Kidney (tissue), 22 donors: ENCODE measurements at places on chromosomes 6 and 20. TPM values are rescaled to one million over a fixed set of nuclear protein-coding genes. Genes with fewer than 3 reads are reported as not detected.
A peak's percentile ranks its signal among the peaks of the same experiment; 100 is the strongest.

DNA sequence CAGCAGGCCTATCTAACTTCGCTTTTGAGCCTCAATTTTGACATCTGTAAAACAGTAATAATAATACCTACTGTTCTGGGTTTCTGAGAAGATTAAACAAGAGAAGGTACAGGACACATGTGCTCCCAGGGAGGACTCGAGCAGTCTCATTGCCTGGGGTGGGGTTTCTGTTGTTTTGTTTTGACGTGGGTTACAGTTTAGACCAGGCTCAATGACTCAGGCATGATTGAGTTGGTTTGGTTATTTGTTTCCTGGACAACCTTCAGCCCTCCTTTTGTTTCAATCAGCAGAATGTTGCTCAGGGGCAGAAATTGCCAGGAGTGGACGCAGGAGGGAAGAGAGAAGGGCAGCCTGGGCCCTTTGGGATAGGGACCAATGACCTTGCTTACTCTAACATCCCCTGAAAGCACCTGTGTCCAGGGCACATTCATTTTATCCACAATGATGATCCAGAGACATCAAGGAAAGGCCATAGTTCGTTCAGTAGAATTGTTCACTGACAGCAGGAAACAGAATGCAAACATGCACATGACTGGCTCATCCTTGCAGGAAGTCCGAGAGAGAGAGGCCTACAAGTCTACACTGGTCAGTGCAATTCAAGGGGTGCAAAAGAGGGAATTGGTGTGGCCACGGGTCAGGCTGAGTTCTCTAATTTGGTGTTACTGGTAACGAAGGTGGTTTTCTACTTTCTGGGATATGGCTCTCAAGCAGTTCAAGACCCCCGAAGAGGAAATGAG is 74.5 kb upstream of the MRPS10 start:
- DNase-seq = no peak

KIAA0408 gene
- 0.47 TPM for polyA plus RNA-seq

- DNase-seq = peak; percentile 84
Measured at GRCh38 chr6:110329714-110330436, 28.3 kb downstream of the METTL24 start.

DNA sequence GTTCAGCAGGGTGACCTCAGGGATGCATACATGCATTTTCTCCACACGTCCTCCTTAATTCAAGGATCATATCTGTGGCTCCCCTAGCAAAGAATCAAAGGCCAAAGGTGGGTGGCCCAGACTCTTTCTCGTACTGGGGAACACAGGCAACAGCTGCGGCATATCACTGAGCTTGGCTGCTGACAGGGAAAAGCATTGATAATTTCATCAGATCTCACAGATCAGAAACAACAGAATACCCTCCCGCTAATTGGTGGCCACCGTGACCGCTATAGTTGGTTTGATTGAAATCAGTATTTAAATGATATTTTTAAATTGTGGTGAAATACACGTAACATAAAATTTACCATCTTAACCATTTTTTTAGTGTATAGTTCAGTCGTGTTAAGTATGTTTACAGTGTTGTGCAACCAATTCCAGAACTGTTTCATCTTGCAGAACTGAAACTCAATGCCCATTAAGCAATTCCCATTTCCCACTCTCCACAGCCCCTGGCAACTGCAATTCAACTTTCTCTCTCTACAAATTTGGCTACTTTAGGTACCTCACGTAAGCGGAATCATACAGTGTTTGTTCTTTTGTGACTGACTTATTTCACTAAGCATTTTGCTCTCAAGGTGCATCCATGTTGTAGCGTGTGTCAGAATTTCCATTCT is 74.7 kb upstream of the TMEM170B start:
- DNase-seq = no peak

GRCh38 chr6:5772408-5773120 is 234.2 kb downstream of the NRN1 start:
- no peak for DNase-seq

DUSP15 gene
- polyA plus RNA-seq = 143 TPM

EYA2 gene
- polyA plus RNA-seq = 7.9 TPM

DNA sequence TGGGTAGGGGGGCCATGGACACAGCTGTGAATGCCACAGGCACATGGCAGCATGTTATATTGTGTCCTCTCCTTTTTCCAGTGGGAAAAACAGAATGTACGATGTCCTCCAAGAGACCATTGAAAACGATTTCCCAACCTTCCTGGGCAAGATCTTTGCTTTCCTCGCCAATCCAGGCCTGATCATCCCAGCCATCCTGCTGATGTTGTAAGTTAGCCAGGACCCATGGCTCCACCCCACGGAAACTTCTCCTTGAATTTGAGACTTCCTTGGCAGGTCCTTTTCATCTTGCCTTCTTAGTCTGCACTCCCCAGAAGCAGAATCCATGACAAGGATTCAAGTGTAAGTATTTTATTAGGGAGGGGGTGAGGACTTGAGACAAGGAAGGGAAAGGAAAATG is 28.2 kb upstream of the NOP56 start:
- no peak for DNase-seq

DNA sequence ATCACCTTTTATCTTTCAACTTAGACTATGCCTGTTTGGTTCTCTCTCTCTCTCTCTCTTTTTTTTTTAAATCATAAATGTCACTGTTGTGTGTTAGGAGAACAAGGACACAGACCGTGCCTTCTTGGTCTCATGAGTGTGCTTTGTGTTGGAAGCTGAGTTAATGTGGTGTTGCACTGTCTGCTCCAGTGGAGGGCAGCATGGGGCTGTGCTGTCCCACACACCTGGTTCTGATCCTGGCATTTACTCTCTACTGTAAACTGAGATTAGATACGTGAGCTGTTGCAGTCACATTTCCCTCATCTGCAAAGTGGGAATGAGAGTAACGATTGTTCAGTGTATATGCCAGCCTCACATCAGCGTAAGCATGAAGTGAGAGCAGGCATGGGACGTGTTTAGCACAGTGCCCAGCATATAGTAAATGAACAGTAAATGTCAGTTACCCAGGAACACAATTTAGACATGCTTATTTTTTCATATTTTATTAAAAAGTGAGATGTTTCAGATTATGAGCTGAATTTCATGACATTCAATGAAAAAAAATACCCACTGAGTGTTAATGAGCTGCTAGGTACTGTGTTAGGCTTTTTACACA is 161.1 kb downstream of the FARS2 start:
- DNase-seq = peak; percentile 33

GRCh38 chr6:105279463-105279862 is 99.6 kb upstream of the POPDC3 start:
- no peak for DNase-seq

NAPB gene
- 5.3 TPM for polyA plus RNA-seq

- DNase-seq = no peak
Measured at GRCh38 chr6:109460161-109460829, 4.7 kb upstream of the MICAL1 start.

DNA sequence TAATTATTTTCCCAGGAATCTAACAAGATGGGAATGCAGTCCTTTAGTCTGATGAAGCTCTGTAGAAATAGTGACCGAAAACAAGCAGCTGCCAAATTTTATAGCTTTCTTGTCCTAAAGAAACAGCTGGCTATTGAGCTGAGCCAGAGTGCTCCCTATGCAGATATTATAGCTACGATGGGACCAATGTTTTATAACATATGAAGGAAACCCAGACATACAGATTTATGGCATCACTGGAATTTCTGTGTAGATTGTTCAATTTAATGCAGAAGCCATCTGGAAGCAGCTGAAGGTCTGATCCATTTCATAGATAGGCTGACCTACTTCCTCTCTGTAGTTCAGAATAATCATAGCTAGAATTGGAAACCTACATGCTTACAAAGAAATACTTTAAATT is 11.8 kb upstream of the SNPH start:
- DNase-seq = no peak

- peak; percentile 81 for DNase-seq
Measured at GRCh38 chr20:51372176-51372803, 170.2 kb downstream of the NFATC2 start.

GRCh38 chr6:11093376-11093625 is 333 bp upstream of the SMIM13 start:
- no peak for DNase-seq

CALHM4 gene
- 0.60 TPM for polyA plus RNA-seq

OR12D3 gene
- polyA plus RNA-seq = not detected

FAM209B gene
- not detected for polyA plus RNA-seq

MED23 gene
- 7.7 TPM for polyA plus RNA-seq

GRCh38 chr6:142030115-142030619 is 102.6 kb upstream of the GJE1 start:
- no peak for DNase-seq

APCDD1L gene
- 4.5 TPM for polyA plus RNA-seq

- peak; percentile 88 for DNase-seq
Measured at GRCh38 chr6:113879186-113880096, 22.3 kb downstream of the MARCKS start.

MOCS1 gene
- 41.3 TPM for polyA plus RNA-seq

SMLR1 gene
- polyA plus RNA-seq = 5.1 TPM

DNA sequence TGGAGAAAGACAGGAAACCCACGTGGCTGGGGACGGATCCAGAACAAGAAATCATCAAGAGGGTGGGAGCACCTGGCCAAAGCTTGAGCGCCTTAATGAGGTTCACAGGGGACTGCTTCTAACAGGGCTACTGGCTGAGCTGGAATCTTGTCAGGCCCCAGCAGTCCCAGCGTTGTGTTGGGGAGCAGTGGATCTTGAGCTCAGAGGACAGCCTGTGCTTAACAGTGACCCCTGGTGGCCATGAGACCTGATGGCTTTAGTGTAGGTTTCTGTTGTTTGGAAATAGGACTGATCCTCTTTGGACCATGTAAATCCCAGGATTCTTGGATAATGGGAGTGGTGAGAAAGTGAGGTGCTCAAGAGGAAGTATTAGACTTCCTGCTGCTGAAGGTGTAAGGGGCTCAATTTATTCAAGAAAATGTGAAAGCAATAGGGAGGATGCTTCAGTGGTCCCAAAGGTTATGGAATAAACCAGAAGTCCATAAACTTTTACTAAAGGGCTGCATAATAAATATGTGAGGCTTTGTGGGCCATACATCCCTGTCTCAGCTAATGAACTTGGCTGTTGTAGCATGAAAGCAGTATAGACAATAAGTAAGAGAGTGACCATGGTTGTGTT is 216.2 kb downstream of the NFATC2 start:
- DNase-seq = peak; percentile 29

CDH26 gene
- polyA plus RNA-seq = 0.47 TPM

GRCh38 chr6:56491606-56492328 is 150.9 kb downstream of the DST start:
- DNase-seq = no peak

- no peak for DNase-seq
Measured at GRCh38 chr6:83198486-83199172, 5.5 kb downstream of the RWDD2A start.

- no peak for DNase-seq
Measured at GRCh38 chr6:20946022-20946421, 411.8 kb downstream of the CDKAL1 start.

GRCh38 chr6:157761331-157761921 is 61.6 kb upstream of the SNX9 start:
- no peak for DNase-seq

GRCh38 chr6:139659196-139659595 is 284.7 kb upstream of the CITED2 start:
- no peak for DNase-seq

GTSF1L gene
- polyA plus RNA-seq = not detected

DNA sequence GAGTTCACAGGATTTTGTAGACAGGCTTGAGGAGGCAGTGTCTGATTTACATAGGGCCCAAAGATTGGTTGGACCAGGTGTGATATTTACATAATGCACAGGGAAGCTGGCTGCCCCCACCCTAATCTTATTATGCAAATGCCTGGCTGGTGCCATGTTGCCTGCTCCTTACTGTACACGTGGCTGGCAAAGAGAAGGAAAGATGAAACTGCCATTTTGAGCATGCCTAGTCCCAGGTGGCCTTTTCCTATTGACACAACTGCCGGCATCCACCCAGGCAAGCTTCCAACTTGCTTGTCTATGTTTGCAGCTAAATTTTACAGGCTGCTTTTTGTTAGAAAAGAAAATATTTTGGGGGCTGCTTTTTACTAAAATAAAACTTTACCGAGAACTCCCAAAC is 174.6 kb downstream of the LMBRD1 start:
- DNase-seq = no peak

GRCh38 chr6:139765825-139766285 is 391.4 kb upstream of the CITED2 start:
- DNase-seq = no peak

DNA sequence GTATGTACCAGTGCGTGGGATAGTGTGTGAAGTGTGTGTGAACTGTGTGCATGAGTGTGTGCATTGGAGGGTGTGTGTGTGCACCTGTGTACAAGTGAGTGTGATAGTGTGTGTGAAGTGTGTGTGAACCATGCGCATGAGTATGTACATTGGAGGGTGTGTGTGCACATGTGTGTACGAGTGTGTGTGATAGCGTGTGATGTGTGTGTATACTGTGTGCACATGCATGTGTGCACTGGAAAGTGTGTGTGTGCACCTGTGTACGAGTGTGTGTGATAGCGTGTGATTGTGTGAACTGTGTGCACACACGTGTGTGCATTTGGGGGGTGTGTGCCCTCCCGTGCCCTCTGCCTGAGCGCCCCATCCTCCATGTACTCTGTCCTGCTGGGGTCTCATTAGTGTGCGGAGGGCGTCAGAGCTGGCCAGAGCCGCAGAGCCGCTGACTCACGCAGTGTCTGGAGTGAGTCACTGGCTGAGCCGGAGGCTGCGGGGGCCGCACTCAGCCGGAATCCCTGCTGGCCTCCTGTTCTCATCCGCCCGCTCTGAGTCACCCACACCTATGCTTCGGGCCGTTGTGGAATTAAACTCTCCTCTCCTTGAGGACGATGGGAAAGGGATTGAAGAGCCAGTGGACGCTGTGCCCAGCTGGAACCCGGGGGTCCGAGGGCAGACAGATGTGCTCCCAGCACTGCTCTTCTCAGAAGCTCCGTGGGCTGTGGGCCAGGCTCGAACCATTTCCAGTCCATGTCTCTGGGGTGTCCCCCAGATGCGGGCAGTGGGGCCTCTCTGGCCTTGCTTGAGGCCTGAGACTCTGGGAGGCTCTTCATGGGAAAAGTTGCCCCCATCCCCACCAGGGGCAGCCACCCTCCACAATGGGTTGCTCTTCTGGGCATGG is 27.3 kb upstream of the STX16 start:
- DNase-seq = no peak
